ENCODE measurements at places on chromosomes 7 and 10.
A peak's percentile ranks its signal among the peaks of the same experiment; 100 is the strongest.

GRCh38 chr7:50531401-50531911, 33.7 kb downstream of the DDC start:
- peak; percentile 52 for DNase-seq

DNA sequence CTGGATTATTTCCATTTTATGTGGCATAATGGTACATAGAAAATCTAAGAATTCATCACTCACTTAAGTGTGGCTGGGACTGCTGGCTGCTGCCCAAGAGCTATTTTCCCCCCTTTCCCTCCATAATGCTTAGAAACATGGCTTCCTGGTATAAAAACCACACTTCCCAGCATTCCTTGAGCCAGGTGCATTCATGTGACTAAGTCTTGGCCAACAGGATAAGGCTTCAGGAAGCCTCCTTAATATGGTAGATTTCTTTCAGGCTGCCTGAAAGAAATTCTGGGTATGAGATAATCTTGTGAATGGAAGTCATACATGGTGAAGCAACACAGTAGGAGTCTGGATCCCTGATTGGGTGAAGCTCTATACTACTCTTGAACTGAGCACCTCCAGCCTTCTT, 178.0 kb downstream of the JAZF1 start:
- peak; percentile 22 for DNase-seq

GRCh38 chr10:23824822-23825221, 384.1 kb upstream of the KIAA1217 start:
- DNase-seq = no peak

- no peak for DNase-seq
Observed at GRCh38 chr10:131681122-131681521, 219.7 kb upstream of the PPP2R2D start.
